Stimulated activated naive CD4-positive, alpha-beta T cell (primary cell): ENCODE measurements at places on chromosomes 4 and X.
A peak's percentile ranks its signal among the peaks of the same experiment; 100 is the strongest.

DNA sequence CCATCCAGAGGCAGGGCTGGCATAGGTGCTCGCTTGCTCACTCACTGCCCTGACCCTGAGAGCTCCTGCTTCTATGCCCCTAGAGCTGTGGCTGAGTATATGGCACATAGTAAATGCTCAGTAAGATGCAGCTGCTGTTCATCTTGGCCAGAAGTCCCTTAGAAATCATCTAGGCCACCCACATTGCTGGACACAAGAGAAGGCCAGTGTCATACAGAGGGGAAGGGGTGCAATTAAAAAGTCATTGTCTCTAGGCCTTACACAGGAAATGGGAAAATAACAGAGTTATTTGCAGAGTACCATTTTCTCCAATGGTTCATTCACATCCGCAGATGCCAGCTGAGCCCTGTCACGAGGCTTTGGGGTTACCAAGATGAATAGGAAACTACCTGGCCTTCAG, 88.8 kb downstream of the MAMLD1 start:
- no peak for DNase-seq

- no peak for DNase-seq
Measured at GRCh38 chr4:174218127-174218790, 65.2 kb downstream of the FBXO8 start.

DNA sequence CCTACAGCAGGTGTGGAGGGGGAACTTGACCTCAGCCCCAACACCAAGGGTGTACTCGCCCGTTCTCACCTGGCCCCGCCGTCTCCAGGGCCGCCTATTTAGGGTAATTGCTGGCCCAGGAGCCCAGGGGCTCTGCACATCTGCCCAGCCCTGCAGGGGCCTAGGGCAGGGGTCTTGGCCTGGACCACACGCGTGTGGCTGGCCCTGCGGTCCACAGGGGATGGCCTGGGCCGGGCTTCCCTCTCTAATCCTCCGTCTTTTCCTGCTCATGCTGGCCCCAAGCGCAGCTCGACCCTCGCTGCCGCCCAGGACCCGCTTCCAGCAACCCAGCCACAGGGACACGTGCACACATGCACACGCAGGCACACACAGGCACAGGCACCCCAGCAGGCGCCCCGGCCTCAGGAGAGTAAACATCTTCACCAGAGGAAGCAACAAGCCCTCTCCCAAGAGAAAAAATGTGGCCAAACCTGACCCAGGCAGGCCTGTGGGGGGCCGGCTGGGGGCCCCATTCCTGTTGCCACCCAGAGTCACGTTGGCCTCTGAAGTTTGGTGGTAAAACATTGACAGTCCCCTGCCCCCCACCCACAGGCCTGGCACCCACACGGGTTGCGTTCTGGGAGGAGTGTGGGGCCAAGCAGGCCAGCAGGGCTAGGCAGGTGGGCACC, 24.6 kb upstream of the FGFR3 start:
- DNase-seq, result no peak

- peak; percentile 48 for DNase-seq
Measured at GRCh38 chrX:131783555-131784308, 239.4 kb upstream of the STK26 start.

DNA sequence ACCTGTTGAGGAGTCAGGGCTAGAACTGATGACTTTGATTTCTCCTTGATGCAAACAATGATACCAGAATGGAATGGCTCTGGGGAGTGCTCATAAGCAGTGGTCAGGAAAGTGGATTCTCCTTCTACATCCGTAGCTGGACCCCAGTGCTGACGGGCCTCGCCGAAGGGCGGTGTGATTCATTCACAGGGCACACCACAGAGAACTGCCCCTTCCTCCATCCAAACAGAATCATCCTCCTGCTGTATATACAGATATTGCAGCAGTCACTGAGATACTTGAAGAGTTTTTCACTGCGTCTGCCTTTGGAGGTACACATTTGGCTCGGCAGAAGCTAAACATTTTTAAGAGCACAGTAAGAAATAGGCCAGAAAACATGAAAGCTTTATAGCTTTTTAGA, 7.3 kb upstream of the DCTD start:
- DNase-seq, result no peak

DNA sequence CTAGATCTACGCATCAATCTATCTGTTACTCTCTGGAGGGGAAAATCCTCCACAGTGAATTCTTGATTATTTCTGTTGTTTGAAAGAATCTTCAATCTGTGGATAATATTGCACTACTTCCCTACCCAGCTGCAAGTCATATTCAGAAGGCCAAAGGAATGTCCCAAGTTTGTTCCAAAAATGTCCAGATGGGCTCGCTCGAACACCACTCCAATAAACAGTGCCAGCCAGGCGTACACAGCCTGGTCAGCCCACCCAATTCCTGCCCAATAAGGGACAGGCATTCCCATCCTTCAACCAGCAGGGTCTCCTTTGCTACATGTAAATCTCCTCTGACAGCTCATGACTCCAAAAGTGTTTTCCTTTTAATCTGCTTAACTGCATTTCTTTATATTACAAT, 80.7 kb upstream of the GPM6B start:
- no peak for DNase-seq

DNA sequence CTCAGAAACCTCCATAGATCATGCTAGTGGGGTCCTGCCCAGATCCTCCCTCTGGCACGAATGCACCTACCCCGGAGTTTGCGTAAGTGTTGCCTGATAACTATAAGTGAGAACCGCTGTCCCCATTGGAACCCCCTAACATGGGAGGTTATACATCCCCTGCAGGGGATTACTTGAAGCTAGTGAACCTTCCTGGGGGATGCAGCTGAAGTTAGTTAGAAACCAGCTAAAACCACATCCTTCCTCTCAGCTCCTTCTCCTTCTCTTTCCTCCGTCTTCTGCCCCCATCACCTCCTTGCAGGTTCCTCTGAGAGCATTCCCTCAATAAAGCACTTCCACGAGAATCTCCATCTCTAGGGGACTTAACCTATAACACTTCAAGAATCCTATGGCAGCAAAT, 95.0 kb downstream of the ZNF827 start:
- DNase-seq, result no peak

- no peak for DNase-seq
Measured at GRCh38 chrX:25096522-25097045, 80.8 kb upstream of the ARX start.

DNA sequence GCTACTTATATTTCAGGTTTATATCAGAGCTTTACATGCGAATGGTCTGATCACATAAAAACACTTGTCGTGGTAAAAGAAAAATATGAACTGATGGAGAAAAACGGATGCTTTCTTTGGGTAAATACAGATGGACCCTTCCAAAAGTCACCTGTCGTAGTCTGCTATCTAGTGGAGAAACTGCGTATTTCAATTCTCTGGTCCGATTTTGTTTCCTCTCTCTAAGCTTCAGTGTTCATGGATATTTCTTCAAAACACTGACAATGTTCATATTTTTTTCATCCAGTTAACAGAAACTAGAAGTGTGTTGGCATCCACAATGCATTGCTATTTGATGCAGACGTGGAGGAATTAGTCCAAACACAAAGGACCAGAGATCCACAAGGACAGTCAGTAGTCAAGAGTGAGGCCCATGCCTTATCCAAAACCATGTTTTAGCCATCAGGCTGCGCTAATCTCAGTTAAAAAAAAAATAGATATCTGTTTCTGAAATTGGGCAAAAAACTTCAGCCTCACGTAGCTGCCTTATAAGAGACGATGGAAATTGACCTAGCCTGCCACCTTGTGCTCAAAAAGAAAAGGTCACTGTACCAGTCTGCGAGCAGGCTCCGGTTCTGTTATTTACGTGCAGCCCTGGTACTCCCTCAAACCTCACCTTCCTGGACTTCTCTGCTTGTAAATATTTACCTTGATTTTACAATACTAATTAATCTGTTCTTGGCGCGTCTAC, 16.0 kb downstream of the MEPE start:
- DNase-seq, result peak; percentile 42

- DNase-seq, result no peak
Measured at GRCh38 chr4:90445380-90445779, 318.2 kb downstream of the CCSER1 start.

- no peak for DNase-seq
Measured at GRCh38 chr4:164977243-164978164, at the start of gene TRIM61. TSS of gene TRIM61 (minus strand) at chr4:164977657. CDS start at chr4:164970002, 7,655 bp downstream.

GRCh38 chrX:154305541-154306205, 10.1 kb downstream of the TKTL1 start:
- DNase-seq, result no peak

- no peak for DNase-seq
Measured at GRCh38 chr4:4271912-4272311, 18.0 kb downstream of the LYAR start.

DNA sequence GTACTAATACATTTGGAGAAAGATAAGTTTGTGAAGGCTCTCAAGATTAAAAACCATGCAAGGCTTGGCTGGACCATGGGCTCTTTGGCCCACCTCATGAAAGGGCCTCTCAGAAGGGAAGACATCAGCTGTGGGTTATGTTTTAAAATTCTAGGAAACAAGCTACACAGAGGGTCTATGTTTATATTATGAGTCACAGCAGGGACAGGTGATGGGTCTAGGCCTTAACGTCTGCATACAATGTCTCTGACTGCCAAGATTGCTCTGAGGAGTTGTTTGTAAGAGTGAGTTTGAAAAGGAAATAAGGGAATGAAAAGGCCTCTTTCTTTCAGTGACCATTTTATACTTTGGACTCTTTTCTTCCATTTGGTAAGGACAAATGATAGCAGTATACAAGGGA, 77.0 kb upstream of the ARMCX2 start:
- no peak for DNase-seq
